ENCODE measurements at places on chromosomes 1 and 21.

DNA sequence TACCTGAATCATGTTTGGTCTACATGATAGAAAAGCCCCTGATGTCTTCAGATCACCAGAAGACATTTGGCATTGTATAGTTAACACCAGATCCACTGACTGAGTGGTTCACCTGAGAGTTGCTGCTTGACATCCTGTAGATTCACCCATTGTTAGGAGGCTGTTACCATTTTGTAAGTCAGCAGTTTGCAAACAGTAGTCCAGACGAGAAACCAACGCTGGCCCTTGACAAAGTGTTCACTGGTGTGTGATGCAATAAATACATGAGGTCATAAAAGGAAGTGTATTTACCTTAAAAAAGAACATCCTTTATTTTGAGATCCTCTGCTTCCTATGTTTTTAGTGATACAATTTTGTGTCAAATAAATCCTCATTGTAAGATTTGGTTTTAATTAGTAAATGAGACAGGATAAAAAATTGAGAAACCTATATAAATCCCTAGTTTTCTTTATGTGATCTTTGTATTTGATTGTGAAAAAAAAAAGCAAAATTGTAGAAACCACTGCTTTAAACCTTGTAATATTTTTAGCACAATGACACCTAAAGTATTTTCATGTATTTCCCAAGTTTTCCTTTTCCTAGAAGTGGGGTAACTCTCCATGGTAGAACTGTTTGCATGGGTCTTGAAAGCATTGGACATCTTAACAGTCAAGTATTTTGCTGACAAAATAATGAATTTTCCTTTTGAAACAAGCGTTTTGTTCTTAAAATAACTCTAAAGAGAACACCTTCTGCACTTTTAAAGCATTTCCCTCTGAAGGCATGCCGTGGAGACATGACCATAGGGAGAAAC lies 204.3 kb downstream of the FGGY start:
- no peak for DNase-seq

- DNase-seq: no peak
Measured at GRCh38 chr1:42684139-42684538, 1.9 kb downstream of the YBX1 start.

GRCh38 chr21:44299458-44300261 lies at the start of gene PFKL:
PFKL (plus strand) TSS chr21:44300053; CDS start chr21:44300106, 53 bp downstream.
- DNase-seq: peak; percentile 80

DNA sequence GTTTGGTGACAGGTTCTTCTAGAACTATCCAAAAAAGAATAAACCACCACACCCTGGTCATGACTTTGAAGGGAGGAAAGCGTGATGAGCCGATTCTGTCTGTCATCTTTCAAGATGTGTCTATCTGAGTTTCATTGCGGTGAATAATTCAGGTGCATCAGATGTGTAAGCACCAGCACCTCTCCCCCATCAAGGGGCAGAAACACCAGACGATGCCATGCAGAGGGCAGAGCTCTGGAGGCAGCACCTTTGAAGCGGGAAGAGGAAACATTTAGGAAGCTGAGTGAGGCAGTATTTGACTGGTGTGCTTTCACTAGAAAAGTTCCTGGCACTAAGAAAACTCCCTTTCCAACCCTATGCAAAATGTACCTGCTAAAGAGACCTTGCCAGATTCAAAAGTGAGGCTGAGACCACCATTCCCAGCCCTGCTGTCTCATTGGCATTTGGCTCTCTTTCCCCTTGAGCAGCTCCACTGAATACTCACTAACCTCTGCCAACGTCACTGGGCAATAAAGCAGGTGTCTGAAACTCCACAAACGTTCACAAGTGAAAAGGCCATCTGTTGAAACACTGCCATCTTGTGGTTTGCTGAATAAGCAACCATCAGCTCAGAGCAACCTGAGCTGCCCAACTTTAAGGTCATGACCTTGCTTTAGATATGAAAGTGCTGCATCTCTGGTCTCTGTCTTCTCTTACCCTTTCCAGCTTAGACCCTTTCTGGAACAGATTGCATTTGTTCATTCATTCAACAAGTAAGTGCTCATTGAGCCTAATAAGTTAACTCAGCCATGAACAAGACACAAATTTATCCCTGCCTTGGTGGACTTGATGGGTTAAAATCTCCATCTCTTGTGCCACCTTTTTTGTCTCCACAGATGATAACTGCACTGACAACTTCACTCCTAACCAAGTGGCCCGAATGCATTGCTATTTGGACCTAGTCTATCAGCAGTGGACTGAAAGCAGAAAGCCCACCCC lies 228.6 kb downstream of the PAPPA2 start:
- no peak for DNase-seq

- DNase-seq: no peak
Measured at GRCh38 chr1:87800006-87800405, 471.3 kb downstream of the LMO4 start.

GRCh38 chr1:194309269-194309668 lies 1122.9 kb upstream of the B3GALT2 start:
- no peak for DNase-seq

DNA sequence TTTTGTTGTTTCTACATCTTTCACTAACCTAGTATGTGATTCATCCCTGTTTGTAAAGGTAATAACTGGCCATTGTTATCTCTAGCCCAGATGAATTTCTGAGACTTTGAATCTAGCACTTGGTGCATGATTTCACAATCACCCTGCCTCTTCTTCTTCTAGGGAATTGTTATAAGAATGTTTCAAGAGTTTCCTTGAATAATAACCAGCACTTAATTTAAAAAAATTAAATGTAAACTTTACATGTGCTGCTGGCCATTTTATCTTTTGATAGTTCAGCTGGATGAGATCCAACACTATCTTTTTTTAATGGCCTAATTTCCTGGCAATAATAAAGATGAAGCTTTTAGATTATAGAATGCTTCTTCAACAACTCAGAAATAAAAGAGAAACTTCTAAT lies 31.8 kb downstream of the UBE2U start:
- no peak for DNase-seq

- DNase-seq: no peak
Measured at GRCh38 chr21:24737296-24737850, 869.9 kb downstream of the MRPL39 start.

Measured in activated B cell treated with CpG ODN at 0.5 μM for 24 hours (primary cell).